ENCODE measurements at places on chromosomes 11 and 22. TPM values are rescaled to one million over a fixed set of nuclear protein-coding genes. Genes with fewer than 3 reads are reported as not detected.

- no peak for DNase-seq
These were observed 1493.8 kb downstream of the LRRC4C start for GRCh38 chr11:39965701-39966100.

The IL17REL gene
- total RNA-seq: 1.1 TPM

The PRODH gene
- total RNA-seq: 1.1 TPM

The LRRC75B gene
- total RNA-seq: 1.2 TPM
